MG63 (cell line): ENCODE measurements at places on chromosomes 5 and 9. TPM values are rescaled to one million over a fixed set of nuclear protein-coding genes. Genes with fewer than 3 reads are reported as not detected.

DNA sequence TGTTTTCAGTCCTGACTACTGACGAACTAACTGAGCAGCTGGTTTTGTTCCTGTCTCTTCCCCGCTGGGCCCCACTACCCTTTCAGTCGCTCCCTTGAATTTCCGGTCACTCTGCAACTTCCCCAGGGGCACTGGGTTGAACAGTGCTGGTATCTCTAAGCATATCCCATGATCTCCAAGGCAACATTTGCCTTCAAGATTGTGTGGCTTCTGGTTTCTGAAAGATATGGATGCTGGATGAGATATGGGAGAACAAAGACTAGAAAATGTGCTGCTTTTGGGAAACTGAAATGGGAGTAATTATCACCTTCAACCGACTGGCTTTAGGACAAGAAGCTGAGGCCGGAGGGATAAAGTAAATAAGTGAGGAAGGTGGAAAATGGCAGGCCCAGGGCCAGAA lies 258.2 kb upstream of the PIK3R1 start:
- no peak for DNase-seq

DNA sequence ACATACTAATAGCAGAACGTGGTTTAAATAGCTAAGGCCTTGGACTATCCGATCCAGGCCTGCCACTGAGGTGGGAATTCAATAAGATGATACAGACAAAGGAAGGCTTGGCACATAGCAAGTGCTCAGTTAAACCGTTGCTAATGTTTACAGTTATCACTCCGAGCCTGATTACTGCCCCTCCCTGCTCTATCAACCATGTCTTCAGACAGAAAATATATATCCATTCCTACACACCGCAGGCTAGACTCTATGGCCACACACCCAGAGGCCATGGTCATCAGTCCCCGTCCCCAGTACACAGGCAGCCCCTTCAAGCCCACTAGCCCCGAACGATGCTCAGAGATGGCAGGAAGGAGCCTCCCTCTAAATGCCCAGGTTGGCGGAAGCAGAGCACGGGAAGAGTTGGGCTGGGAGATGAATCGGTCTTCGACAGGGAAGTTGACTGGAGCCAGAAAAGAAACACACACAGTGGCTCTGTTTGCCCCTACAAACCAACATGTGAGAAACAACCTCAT lies 49.7 kb upstream of the STXBP1 start:
- DNase-seq, result no peak

- no peak for DNase-seq
These were observed 4.9 kb downstream of the GMCL2 start for GRCh38 chr5:178182158-178182876.

GRCh38 chr9:2479056-2479565 lies 142.5 kb upstream of the VLDLR start:
- no peak for DNase-seq

DNA sequence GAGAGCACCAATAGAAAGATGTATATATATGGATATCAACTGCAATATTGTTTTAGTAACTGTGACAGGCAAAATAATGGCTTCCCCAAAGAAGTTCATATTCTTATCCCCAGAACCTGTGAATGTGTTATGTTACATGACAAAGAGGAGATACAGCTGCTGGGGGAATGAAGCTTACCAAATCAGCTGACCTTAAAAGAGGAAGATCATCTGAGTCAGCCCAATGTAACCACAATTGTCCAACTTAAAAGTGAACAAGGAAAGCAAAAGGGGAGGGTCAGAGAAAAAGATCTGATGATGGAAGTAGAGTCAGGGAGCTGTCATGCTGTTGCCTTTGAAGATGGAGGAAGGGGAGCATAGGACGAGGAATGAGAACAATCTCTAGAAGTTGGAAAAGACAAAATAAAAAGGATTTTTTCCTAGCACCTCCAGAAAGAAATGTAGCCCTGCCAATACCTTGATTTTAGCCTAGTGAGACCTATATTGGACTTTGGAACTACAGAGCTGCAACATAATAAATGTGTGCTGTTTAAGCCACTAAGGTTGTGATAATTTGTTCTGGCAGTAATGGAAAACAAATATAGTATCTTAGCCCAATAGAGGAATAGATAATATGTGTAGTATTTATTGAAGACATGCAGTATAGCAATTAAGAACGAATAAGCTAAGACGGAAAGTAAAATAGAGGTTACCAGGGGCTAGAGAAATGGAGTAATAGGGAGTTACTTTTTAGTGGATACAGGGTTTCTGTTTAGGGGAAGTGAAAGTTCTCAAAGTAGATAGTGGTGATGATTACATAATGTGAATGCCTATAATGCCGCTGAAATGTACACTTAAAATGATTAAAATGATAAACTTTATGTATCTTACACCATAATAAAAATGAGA lies 115.9 kb downstream of the PIK3R1 start:
- DNase-seq, result no peak

GRCh38 chr9:79396168-79396567 lies 175.6 kb upstream of the TLE4 start:
- DNase-seq, result no peak

- DNase-seq, result no peak
These were observed 59.5 kb upstream of the FBXL7 start for GRCh38 chr5:15440434-15440833.

DNA sequence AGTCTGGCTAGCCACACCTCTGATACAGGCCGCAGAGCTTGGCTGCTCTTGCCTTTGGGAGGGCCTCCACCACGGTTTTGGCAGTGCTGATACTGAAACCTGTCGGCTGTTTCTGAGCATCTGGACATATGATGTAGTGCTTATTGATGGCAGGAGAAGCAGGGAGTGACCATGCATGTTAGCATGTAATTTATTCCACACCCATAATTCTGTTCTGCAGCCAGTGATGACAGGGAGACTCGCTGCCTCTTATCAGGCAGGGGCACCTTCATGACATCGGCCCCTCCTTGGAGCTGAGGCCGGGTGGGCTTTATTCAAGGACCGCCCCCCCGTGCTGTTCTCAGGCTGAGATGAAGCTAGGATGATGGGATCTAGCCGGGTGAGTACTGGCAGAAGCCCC lies 49.0 kb downstream of the OLFM1 start:
- DNase-seq, result peak; percentile 71

DNA sequence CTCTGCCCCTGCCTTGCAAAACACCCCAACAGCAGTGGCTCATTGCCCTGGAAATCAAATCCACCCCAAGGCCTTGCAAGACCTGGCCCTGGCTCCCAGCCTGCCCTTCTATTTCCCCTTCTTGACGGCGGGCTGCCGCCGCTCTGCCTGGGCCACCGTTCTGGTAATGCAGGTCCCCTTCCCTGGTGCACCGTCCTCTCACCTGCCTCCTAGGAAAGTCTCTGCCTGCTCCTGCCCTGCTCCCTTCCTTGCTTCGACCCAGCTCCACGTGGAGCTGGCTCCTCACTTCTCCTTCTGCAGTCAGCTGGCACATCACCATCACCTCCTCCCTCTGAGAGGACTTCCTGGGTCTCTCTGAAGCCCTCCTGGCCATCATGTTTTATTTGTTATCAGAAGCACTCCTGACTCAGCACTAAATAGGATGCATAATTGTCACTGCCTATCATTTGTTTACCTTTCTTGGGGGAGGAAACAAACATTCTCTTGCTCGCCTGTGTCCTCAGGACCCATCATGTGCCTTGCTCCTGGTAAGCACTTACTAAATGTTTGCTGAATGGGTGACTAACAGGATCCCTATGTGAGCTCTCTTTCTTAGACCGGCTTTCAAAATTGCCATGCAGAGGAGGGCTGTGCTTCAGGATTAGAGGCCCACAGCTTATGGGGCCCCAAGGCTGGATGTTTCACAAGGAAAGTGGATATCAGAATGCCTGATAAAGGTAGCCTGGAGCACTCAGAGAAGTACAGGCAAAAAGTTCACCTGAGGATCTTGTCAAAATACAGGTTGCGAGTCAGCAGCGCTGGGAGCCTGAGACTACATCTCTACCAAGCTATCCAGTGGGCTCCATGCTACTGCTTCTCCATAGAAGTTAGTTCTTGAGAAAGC lies 19.6 kb upstream of the C5orf47 start:
- DNase-seq, result no peak

DNA sequence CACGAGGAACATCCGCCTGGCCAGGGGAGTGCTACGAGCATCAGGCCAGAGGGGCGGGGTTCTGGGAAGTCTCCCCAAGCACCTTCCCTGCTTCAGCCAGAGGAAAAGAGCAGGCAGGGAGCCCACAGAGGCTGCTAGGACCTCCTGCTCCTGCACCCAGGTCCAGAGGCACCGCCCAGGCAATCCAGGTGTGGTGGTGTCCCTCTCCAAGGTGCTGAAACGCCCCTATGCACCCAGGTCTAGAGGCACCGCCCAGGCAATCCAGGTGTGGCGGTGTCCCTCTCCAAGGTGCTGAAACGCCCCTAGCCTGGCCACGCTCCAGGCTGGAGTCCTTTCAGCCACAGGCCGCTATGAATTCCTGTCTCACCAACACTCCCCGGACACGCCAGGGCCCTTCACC lies 10.7 kb upstream of the UBAC1 start:
- no peak for DNase-seq

DNA sequence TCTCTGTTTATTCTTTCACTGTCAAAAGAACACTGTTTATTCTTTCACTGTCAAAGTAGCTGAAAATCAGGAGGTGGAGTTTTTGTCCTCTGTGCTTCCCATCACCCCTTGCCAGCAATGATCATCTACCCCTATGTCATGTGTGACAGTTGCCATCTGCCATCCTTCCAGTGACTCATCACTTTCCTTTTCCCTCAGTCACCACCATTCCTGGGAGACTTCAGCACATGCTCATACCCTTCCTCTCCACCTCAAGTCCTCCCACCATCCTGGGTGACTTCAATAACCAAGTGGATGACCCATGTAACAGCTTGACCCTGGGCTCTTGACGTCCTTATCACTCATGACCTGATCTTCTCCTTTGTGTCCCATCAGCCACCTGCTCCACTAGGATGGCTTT lies 43.3 kb upstream of the RASEF start:
- DNase-seq, result no peak

- no peak for DNase-seq
These were observed 39.6 kb upstream of the TRIM36 start for GRCh38 chr5:115209279-115209678.

GRCh38 chr5:21254161-21254560 lies 1266.2 kb upstream of the CDH18 start:
- DNase-seq, result no peak

DNA sequence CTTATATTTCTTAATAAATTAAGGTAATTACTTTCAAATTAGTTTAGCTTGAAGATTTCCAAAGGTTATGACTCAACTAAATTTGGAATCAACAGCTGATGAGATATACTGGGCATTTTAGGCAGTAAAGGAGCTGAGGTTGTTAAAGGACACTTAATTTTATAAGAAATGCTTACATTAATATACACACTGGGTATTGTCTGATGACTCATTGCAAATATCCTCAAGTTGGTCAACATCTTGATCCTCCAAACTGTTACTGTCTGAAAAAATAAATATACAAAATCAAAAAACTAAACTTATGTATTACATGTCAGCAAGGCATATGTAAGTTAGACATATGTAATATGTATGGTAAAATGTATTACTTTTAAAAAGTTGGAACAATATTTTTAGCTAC lies 3.4 kb downstream of the GFM2 start:
- DNase-seq, result no peak

DNA sequence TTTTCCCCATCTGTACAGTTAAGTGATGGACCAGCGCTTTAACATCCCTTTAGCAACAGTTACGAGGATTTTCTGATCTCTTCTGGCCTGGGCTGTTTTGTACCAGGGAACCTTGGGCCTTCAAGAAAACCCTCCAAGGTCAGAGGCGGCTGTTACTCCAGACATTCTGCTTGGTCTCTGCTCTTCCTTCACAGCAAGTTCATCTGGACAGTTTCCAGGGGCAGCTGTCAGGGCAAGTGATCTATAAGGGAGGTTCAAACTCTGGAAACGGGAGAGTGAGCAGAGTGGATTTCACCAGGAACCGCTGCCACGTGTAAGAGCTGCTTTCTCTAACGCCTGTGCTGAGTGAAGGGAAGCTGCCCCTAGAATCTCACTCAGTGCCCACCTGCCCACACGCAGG lies 36.7 kb downstream of the ZNF618 start:
- no peak for DNase-seq

- no peak for DNase-seq
These were observed 7.1 kb upstream of the AFAP1L1 start for GRCh38 chr5:149264439-149265067.

DNA sequence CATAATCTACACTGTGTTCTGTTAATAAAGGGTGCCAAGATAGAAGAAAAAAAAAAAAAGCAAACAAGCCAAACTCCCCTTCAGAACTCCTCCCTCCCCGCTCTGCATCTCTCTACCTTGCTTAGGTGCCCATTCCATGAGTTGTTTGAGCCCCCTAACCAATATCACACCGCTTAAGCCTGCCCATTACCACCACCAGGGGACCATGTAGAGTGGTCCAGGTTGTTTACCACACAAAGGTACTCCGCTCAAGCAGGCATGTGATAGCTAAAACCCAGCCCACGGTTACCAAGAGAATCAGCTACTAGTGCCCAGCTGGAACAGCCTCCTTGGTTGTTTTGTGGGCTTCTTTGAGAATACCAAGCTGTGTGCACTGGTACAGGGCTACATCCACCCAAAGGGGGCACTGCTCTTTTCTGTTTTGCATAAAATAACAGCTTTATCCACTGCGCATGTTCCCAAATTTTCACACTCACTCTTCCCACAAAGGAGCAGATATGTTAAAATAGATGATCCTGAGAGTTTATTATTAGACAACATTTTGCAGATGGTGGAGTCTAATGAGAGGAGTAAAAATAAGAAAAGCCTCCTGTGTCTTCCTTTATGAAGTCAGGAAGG lies 304.1 kb downstream of the DEPDC1B start:
- no peak for DNase-seq

- DNase-seq, result no peak
These were observed 909.3 kb upstream of the CDH10 start for GRCh38 chr5:25554077-25554476.

DNA sequence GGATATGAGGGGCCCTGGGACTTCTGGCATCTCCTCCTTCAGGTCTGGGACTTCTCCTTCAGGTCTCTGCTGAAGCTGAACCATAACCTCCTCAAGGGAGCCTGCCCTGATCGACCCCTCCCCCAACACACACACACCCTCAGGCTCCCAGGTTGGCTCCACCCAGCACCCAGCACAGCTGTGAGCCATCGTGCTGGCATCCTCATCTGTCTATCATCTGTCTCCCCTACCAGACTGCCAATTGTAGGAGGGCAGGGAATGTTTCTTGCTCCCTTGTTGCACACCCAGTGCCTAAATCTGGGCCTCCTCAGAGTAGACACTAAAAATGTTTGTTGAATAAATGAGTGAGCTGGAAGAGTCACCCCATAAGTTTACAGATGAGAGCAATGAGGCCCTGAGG lies 71.4 kb downstream of the LRSAM1 start:
- no peak for DNase-seq

DNA sequence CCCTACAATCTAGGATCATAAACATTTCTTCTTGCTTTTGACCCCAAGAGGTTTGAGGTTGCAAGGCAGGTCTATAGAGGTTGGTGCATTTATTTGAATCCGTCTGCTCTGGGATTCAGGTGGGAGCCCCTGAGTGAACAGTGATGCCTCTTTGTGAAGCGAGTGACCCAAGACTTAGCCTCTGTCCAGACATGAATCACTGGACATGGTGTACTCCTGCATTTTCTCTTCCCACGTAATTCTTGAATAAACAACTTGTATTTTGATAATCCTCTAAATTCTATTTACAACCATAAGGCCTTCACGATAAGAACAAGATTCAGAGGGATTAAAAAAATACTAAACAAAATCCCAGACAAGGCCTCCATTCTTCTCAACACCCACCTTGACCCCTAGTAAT lies 67.5 kb upstream of the PLPP6 start:
- no peak for DNase-seq

Gene FGD3
- total RNA-seq, result not detected in 2 replicates

Gene FAM221B
- not detected in 2 replicates for total RNA-seq

Gene NR4A3
- total RNA-seq, result not detected in 2 replicates

Gene PCDHGC4
- not detected in 2 replicates for total RNA-seq

Gene CDHR2
- not detected in 2 replicates for total RNA-seq

Gene ARHGEF39
- total RNA-seq, result 15.5 and 35.6 TPM in 2 replicates

Gene INSL4
- not detected in 2 replicates for total RNA-seq

Gene SNCB
- not detected in 2 replicates for total RNA-seq

Gene PCDHB9
- total RNA-seq, result 1.9 TPM in 1 of 2 replicates, not detected in the other
